ENCODE measurements at places on chromosomes 12 and 14. TPM values are rescaled to one million over a fixed set of nuclear protein-coding genes. Genes with fewer than 3 reads are reported as not detected.

LHX5 gene
- not detected for total RNA-seq

RBP5 gene
- total RNA-seq, result 1.3 TPM

ACSM4 gene
- total RNA-seq, result not detected

ACTR6 gene
- total RNA-seq, result 9.5 TPM

NEDD1 gene
- total RNA-seq, result 14.1 TPM

DAAM1 gene
- total RNA-seq, result 52.1 TPM

PSME1 gene
- 89.1 TPM for total RNA-seq

GZMB gene
- 1.7 TPM for total RNA-seq

HHIPL1 gene
- 4.1 TPM for total RNA-seq

ARMH4 gene
- 4.3 TPM for total RNA-seq

CPSF2 gene
- total RNA-seq, result 33.4 TPM

TBC1D30 gene
- total RNA-seq, result 2.6 TPM

DYNLL1 gene
- total RNA-seq, result 153 TPM

APOF gene
- total RNA-seq, result not detected

FOXM1 gene
- 0.09 TPM for total RNA-seq

DCP1B gene
- total RNA-seq, result 19.2 TPM

SLC6A15 gene
- not detected for total RNA-seq

MORN3 gene
- total RNA-seq, result not detected

TESPA1 gene
- 2.2 TPM for total RNA-seq

All from omental fat pad (tissue), 4 donors.